ENCODE measurements at places on chromosomes 7 and 10.

DNA sequence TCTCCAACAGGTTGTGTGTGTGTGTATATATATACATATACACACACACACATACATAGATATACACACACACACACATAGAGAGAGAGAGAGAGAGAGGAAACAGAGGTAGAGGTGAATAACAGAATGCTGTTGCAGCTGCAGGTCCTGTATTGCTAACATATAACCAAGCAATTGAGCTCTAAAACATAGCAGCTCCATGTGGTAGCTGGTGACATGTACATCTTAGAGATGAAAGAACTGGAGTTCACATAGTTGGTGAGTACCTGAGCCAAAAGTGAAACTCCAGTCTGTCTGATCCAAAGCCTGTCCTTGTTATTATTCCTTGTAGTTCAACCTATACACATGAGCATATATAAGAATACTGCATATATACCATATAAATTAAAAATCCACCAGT lies 152.9 kb upstream of the CSTF2T start:
- no peak for DNase-seq

DNA sequence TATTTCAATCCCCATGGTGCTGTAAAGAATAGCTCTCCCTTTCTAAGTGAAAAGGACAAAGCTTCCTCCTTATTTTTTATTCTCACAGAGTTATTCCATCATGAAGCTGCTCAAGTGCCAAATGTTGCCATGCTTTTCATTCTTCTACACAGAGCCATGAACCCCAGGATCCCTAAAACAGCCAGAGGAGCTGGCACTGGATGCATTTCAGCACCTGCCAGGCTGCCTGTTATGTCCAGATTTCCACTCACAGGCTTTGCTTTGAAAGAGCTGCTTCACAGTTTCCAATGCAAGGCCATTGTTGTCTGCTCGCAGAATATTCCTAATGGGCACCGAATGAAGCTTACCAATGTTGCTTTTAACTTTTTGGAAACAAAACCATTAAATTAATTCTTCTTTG lies 256.2 kb upstream of the NPSR1 start:
- no peak for DNase-seq

DNA sequence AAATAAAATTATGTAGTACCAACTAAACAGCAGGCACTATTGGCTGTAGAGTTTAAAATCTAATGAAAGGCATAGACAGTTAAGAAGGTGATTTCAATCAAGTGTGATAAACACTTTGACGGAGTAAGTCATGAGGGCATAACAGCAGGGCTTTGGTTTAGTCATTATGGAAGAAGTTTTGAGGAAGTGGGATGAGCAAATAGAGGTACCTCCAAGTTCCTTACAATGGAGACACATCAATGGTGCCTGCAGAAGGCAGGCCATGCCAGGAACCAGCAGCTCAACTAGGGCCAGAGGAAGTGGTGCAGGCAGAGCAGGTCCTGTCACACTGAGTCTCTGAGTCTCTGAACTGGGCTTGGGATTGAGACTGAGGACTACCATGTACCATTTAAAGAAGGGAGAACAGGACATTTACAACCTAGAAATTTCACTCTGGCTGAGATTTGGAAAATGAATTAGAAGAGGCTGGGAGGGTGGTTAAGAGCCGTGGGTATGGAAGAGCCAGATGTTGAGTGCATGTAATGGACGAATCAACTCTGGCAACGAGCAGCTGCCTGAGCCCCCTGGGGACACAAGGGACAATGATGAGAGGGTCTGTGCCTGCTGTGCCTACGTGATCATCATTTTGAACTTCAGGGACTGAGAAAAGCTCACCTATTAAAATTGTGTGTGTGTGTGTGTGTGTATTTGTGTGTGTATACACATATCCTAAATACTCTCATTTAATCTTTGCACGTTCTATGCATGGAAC lies 208.7 kb upstream of the POM121L12 start:
- no peak for DNase-seq

- DNase-seq: peak; percentile 4
Measured at GRCh38 chr10:83871187-83872081, 267.9 kb upstream of the GHITM start.

DNA sequence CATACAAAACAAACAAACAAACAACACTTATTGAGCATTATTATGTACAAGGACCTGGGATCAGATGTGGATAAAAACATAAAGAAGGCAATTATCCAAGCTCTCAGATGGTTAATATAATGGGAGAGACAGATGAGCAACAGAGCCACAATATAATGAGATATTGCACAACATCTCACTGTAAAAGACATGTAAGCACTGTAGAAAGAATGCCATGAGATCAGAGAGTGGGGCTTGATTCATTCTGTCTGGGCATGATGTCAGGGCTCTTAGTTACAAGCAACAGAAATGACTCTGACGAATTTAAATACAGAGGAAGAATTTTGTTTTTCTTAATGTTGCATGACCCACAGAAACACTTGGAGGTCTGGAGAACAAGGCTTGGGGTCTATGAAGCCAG lies 164.7 kb upstream of the PLXDC2 start:
- DNase-seq: peak; percentile 40

DNA sequence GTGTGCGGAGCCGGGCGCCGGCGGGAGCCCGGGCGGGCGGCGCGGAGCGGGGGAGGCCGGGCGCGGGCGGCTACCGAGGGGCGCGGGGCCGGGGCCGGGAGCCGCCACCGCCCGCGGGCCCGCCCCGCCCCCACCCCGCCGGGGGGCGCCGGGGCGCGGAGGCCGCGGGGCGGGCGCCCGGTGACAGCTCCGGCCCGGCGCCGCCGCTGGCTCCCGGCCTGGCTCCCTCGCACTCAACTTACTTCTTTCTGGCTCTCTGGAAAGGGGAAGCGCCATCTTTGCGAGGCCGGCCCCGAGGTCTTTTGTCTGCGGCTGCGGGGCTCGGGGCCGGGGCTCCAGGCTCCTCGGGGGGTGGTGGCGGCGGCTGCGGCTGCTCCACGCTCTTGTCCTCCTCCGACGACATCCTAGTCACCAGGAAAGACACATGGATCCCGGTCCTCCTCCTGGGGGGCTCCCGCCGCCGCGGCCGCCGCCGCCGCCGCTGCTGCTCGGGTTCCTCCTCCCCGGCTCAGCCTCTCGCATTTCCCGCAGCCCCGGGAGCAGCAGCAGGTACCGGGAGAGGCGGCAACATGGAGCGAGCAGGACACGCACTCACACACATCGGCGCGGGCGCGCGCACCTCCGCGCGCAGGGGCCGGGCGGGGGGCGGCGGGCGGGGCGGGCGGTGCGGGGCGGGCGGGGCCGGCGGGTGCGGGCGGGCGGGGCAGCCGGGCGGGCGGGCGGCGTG lies at the start of gene KMT2C:
TSS of gene KMT2C (minus strand) at position 620 of the 727 bp plus-strand sequence. CDS start at position 403, 217 bp downstream.
- DNase-seq: no peak

GRCh38 chr7:66013938-66014337 lies 31.9 kb upstream of the GUSB start:
- DNase-seq: no peak

GRCh38 chr7:124765401-124766352 lies at the start of gene GPR37:
GPR37 (minus strand) TSS chr7:124765792; CDS start chr7:124764976, 816 bp downstream.
- peak; percentile 39 for DNase-seq

DNA sequence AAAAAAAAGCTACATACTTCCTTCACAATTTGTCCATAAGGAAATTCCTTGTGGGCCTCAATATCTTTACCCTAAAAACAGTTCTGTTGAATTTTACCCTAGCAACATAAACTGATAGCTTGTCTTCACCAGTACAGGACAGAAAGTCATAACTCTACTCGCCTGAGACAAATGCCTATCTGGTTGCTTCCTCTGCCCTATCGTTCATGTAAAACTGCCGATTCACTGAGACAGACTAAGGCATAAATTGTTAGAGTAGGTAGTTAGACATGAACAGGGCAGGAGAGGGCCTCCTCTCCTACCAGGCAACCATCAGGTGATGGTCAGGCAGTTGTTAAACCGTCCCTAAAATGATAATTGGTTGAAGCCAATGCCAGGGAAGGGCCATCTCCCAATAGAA lies 25.0 kb downstream of the IFIT3 start:
- DNase-seq: no peak

DNA sequence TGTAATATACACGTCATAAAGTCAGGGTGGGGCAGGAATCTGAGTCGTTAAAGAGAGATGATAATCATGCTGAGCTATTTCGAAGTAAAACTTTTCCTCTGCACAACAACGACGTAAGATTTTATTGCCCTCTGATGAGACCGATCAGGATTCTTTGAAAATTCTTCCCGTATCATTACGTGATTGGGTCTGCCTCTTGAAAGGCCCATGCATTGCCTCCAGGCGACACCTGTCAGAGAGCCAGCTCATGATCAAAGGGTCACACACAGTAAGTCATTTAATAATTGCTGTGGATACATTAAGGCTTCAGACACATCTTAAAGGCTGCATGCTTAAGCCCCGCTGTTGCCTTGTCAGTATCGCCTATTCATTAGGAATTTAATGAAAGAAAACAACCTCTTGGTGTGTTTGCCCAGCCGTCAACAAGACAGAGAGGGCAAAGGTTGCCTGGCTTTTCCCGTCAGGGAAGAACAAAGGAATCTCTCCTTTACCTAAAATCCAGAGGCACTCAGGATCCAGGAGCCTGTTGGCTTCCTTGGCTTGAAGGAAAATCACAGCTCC lies 189.0 kb upstream of the SH2B2 start:
- DNase-seq: no peak

DNA sequence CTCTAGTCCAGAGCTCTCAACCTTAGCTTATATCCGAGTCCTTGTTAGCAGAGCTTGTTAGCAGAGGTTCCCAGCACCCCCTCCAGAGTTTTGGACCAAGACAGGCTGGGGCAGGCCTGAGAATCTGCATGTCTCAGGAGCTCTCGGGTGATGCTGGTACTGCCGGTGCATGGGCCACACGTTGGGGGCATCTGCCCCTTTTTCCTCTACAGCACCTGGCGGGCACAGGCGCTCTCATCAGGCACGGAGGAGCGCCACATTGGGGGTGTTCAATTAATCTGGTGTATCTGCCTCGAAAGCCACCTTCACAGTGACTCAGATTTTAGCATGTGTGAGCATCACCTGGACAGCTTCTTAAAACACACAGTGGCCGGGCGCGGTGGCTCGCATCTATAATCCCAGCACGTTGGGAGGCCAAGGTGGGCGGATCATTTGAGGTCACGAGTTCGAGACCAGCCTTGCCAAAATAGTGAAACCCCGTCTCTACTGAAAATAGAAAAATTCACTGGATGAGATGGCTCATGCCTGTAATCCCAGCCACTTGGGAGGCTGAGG lies 117.7 kb downstream of the ELFN1 start:
- no peak for DNase-seq

DNA sequence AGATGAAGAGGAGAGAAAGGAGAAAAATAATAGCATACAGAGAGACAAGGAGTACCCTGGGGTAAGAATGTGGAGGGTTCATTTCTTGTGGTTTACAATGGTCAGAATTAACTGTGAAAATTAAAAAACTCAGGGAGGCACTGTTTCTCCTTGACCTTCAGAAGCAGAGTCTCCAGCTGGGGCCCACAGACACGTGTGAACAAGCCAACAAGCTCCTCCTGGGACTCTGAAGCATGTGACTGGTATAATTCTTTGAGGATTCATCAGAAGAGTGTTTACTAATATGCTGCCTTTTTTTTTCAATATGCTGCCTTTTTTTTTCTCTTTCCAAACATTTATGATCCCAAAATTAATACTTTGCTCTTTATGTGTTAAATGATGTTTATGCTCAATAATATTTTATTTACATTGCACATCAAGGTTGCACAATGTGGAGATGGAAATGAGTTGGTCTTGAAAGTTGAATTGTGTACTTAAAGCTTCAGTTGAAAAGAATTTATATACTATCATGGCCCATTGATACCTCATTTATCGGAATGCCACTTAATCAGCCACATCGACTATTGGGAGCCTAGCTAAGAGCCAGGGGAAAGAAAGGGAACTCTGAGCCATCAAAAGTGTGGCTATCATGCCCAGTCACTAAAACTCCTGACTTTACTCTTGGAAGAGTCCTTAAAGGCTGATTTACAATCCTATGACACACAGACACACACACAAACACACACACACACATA lies 134.7 kb upstream of the RHOBTB1 start:
- DNase-seq: no peak

DNA sequence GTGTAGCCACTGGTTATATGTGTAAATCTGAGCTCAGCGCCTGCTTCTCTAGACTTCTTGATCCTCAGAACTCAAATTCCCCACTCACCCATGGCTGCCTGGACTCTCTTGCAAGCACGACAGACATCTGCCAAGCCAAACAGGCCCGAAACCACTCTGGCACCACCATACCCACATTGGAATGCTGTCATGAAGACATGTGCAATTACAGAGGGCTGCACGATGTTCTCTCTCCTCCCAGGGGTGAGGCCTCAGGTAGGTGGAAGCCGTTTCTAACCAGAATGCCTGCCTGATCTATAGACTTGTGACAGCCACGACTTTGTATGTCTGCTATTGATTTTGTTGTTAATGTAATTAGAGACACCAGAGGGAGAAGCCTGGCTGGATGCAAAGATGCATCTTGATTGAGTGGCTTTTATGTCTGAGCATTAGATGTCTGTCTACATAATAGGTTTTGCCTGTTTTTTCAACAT lies 4.0 kb downstream of the BAMBI start:
- no peak for DNase-seq

- DNase-seq: peak; percentile 46
Measured at GRCh38 chr10:33612116-33612515, 277.6 kb upstream of the NRP1 start.

GRCh38 chr7:127888825-127889224 lies 142.4 kb downstream of the LRRC4 start:
- no peak for DNase-seq

- DNase-seq: no peak
Measured at GRCh38 chr10:30192846-30193608, 133.6 kb upstream of the JCAD start.
